ENCODE measurements at places on chromosomes 11 and 22. TPM values are rescaled to one million over a fixed set of nuclear protein-coding genes. Genes with fewer than 3 reads are reported as not detected.

Gene SNX32
- total RNA-seq = not detected

GRCh38 chr11:36288442-36289225, 590 bp downstream of the COMMD9 start:
- no peak for DNase-seq

GRCh38 chr11:26571861-26572654, at the start of gene MUC15:
Gene MUC15, minus strand, starts transcription at chr11:26572263. Its CDS starts 5,169 bp downstream, at chr11:26567094.
- DNase-seq = no peak

Gene RTN4RL2
- total RNA-seq = 1.9 TPM

GRCh38 chr11:17954395-17955252, 58.2 kb downstream of the SERGEF start:
- no peak for DNase-seq

GRCh38 chr22:29301716-29302401, 4.6 kb upstream of the GAS2L1 start:
- no peak for DNase-seq

Gene MS4A4E
- total RNA-seq = 0.33 TPM

Gene SHISAL1
- not detected for total RNA-seq

Measured in K562 (cell line).